Esophagus squamous epithelium (tissue), 5 donors: ENCODE measurements at places on chromosomes 1 and 21.

GRCh38 chr1:232751393-232752140, 53.6 kb upstream of the MAP10 start:
- DNase-seq, result no peak

GRCh38 chr1:21323091-21323490, 32.8 kb upstream of the ECE1 start:
- DNase-seq, result no peak

GRCh38 chr1:207747627-207748492, 4.0 kb upstream of the CD46 start:
- no peak for DNase-seq

DNA sequence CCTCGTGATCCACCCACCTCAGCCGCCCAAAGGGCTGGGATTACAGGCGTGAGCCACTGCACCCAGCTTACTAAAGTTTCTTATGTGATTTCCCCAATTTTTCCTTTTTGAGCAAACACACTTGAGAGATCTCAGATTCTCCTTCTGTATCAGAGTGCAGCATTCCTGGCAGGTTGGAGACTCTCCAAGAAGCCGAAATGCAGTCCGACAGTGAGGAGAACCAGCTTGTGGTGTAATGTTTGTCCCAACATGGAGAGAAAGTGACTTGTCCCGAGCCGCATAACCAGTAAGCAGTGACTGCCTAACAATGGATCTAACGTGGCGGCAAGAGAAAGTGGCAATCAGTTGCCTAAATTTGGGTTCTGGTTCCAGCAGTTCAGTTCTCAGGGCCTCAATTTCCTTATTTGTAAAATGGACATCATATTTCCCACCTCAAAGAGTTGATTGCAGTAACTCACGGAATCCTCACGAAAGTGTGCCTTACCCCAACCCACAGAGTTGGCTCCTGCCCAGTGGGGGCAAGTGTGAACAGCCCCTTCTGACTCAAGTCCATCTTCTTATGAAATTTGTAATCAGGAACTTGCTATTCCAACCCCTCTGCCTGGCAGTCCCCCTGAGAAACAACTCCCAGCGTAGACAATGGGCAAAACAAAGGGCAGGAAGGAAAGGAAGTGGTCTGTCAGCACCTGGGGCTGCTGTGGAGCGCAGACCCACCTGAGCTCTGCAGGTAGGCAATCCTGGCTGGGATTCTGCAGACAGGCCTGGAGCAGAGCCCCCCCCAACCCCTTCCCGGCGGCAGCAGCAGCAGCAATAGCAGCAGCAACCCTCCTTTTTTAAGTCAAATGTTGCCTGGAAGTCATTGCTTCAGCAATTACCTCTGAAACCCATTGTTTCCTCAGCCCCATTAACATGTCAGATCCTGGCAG, 223.6 kb upstream of the POU3F1 start:
- no peak for DNase-seq

DNA sequence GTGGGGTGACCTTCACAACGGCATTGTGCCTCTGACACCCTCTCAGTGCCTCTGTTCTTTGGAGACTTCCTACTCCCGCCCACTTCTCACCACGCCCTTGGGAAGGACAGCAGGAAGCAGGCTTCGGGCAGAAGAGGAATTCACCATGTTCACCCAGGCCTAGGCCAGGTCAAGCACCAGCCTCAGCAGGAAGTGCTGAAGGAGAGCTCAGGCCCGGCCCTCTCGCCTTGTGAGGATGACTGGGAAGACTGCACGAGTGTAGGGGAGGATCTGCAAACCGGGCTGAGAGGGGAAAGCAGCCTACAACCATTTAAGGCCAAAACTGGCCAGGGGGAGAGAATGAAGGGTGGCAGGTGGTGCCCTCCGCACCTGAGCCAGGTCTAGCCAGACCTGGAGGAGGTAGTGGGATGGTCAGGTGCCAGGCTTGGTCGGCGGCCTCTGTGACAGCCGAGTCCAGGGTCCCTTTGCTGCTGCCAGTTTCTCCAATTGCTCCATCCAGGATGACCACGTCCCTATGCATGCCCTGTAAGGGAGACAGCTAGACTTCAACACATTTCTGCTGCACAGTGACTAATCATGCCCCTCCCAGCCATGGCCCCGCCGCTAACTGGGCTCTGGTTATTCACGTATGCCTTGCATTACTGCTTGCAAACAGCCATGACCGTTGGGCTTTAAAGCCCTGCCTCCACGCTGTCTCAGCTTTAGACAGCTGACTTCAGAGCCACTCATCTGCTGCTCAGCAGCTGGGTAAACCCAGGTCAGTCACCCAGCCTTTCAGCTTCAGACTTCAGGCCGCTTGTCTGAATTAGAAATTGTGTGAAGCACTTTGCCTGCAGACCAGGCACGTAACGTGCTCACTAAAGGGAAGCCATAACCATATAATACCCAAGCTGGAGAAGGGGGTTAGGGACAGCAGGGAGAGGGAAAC, 8.9 kb downstream of the MRTO4 start:
- DNase-seq, result no peak

DNA sequence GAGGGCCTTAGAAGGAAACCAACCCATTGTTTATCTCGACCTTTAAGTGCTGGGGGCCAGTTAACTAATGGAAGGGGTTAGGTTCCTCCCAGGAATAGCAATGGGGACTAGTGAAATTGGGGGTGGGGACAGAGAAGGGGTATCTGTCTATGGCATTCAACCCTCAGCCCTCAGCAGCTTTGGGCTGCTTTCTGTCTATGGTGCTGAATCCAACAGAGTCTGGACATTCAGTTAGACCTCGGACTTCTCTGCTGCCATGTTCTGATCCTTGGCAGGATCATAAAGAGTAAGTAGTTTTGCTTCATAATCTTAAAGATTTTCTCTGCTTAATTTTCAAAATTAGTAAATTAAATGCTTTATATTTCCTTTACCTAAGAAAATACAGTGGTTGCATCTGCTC, 2.6 kb upstream of the EPHA10 start:
- no peak for DNase-seq

DNA sequence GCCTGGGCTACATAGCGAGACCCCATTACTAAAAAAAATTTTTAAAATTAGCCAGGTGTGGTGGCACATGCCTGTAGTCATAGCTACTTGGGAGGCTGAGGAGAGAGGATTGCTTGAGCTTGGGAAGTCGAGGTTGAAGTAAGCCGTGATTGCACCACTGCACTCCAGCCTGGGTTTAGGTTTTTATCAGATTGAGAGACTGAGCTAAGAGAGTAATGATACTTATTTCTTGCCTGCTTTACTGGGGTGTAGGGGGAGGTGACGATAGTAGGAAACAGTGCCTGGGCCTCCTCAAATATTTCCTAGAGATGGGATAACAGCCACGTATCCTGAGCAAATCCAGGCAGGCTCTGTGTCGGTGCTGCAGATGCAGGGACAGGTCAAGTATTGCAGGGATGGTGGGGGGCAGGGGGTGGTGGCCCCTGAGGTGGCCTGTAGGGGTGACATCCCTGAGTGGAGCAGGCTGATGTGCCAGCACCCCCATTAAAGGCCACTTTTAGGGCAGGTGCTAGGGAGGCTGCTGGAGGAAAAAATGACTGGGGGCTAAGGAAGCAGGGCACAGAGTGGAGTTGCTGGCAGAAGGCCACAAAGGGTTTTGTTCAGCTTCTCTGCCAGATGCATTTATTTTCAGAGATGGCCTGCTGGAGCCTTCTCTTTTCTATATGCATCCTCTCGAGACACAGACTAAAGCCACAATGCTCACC, 130.5 kb downstream of the RHOU start:
- DNase-seq, result no peak

DNA sequence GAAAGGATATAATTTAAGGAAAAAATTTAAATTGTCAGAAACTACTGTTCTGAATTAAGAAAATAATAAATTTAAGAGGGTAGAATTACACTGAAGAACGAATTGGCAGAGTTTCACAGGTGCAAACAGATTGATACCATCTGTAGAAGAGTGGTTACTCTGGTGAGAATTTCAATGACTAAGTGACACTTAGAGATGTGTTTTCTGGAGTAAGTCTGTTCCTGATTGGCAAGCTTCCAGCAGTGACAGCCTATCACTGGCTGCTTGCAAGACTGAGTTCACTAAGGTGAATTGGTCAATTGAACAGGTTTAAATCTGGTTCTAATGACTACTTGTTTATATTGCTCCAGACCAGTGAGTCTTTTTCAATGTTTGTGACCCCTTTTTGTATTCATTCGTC, 838.2 kb upstream of the RGS18 start:
- no peak for DNase-seq

- DNase-seq, result no peak
These were observed 126.4 kb downstream of the CLIC6 start for GRCh38 chr21:34795175-34795547.

GRCh38 chr1:71919811-71920509, 362.4 kb downstream of the NEGR1 start:
- no peak for DNase-seq

GRCh38 chr1:72885017-72885416, 602.7 kb upstream of the NEGR1 start:
- DNase-seq, result no peak

DNA sequence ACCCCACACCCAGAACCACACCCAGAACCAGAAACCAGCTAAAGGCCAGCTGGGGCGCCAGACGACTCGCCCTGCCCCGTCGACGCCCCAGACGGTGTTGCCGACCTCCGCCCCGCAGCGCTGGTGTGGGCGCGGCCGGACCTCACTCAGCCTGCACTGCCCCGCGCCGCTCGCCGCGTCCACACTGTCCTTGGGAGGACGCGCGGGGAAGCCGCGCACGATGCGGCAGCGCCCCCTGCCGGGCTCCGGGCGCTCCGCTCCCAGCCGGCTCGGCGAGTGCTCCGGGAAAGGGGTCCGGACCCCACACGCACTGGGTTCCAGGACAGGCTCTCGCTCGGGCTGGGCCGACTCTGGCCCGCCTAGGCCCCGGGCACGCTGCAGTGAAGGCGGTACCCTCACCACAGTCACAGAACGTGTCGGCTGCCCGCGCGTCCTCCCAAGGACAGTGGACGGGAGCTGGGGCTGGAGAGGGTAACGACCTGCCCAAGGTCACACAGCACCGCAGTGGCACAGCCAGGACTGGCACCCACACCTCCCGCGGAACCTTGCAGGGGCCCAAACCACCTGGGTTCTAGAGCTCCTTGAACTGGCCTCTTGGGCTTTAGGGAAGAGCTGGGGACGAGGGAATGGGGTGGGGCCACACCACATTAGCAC, 90.2 kb downstream of the DMRTA2 start:
- no peak for DNase-seq

DNA sequence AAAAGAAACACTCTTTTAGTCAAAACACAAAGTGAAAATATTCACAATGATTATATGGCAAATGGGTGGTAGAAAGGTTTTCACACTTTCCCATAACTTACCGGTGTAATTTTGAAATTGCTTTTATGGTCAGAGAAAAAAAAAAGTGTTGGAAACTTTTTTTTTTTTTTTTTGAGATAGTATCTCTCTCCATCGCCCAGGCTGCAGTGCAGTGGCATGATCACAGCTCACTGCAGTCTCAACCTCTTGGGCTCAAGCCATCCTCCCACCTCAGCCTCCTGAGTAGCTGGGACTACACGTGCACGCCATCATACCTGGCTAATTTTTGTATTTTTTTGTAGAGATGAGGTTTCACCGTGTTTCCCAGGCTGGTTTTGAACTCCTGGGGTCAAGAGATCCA, 3.3 kb downstream of the IFNGR2 start:
- no peak for DNase-seq

GRCh38 chr1:109669246-109669948, 1.5 kb downstream of the GSTM2 start:
- DNase-seq, result no peak

GRCh38 chr1:89670163-89670562, 37.2 kb downstream of the LRRC8C start:
- no peak for DNase-seq

DNA sequence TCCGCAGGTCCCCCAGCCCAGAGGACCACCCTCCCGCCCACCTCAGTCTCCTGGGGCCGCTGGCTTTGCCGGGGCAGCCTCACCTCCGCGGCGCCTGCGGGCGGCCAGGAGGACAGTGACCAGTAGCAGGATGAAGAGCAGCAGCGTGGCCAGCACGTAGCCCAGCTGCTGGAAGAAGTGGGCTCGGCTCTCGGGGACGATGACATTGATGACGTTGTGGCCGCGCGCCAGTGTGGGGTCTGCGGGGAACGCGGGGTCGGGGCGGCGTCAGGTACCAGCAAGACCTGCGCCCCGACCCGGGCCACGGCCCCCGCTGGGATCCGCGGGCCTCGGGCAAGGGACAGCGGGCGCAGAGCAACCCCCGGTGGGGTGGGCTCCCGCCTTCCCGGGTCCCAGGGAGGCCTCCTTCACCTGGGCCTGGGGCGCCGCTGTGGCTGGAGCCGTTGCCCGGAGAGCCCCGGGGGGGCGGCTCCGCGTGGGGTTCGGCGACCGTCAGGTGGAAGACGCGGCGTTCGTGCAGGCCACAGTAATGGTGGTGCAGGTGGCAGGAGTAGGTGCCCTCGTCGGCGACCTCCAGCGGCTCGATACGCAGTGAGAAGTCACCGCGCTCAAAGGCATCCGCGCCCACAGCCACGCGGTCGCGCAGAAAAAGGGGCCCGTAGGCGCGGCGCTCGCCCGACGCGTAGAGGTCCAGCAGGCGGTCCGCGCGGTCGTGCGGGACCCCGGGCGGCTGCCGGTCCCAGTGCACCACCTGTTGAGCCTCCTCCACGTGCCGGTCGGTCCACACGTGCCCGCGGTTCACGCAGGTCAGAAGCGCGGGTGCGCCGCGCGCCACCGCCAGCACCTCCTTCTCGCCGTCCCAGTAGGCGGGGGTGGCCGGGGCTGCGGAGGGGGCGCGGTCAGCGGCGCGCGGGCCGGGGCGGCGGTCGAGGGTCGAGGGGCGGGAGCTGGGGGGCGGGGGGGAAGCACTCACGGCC, 3.8 kb downstream of the MXRA8 start:
- DNase-seq, result no peak

DNA sequence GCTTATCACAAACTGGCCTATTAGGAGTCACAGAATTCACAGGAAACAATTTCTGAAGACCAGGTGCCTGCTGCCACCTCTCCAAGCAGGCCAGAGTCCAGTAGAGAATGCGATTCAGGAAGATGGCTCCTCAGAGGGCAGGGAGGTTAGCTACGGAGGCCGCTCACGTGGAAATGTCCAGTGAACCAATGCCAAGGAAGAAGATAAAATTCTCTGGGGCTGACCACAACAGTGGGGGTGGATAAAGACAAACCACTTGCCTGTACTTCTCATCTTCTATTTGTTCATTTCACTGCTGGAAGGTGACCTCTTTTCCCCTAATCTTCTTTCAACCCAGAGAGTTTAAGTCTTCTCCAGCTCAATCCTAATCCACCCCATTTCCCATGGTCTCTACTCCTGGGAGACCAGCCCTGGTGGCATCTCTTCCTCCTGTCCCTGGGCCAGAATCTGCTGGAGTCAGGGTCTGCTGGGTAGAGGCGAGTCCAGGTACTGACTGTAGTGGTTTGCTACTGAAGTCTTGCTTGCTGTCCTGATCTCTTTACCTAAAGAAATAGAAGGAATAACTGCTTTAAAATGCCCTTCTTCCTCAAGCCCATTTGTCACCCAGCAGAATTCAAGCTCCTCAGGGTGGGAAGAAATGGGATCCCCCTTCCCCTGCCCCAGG, 3.2 kb downstream of the PSRC1 start:
- DNase-seq, result no peak

- DNase-seq, result no peak
These were observed 169.3 kb upstream of the CACNA1E start for GRCh38 chr1:181314010-181314409.

- no peak for DNase-seq
These were observed 5.4 kb downstream of the TMEM59 start for GRCh38 chr1:54047384-54048305.
